ENCODE measurements at places on chromosomes 5 and 9. TPM values are rescaled to one million over a fixed set of nuclear protein-coding genes. Genes with fewer than 3 reads are reported as not detected.

Gene PRRX2
- 0.28 TPM for total RNA-seq

Gene GMCL2
- not detected for total RNA-seq

Gene HACD4
- total RNA-seq: 10.1 TPM

Gene RIOK2
- total RNA-seq: 24.7 TPM

Gene FBXO10
- total RNA-seq: 2.6 TPM

Gene SMIM33
- total RNA-seq: 0.26 TPM

Gene ZCCHC10
- total RNA-seq: 32.0 TPM

Gene FOXD4L3
- not detected for total RNA-seq

Gene C9orf152
- total RNA-seq: not detected

Gene RAD23B
- 98.7 TPM for total RNA-seq

Gene CD74
- total RNA-seq: 1,561 TPM

Gene SPIN1
- 92.8 TPM for total RNA-seq

Gene KCNV2
- total RNA-seq: not detected

Gene PCA3
- total RNA-seq: not detected

Gene S1PR3
- total RNA-seq: 0.06 TPM

Gene MARVELD2
- total RNA-seq: 0.18 TPM

Gene PCDHGA7
- total RNA-seq: 0.07 TPM

Gene FIBCD1
- not detected for total RNA-seq

Gene IRX4
- not detected for total RNA-seq

Gene PCDHGB5
- not detected for total RNA-seq

Gene GPR107
- 24.6 TPM for total RNA-seq

Gene LIFR
- not detected for total RNA-seq

Gene HSD17B3
- total RNA-seq: not detected

Gene PPP1R26
- 0.18 TPM for total RNA-seq

Gene OXCT1
- total RNA-seq: 81.8 TPM

Gene SH3PXD2B
- total RNA-seq: 0.12 TPM

Gene DEPDC1B
- 38.7 TPM for total RNA-seq
